Colonic mucosa (tissue), 4 donors: ENCODE measurements at places on chromosomes 16 and 17. TPM values are rescaled to one million over a fixed set of nuclear protein-coding genes. Genes with fewer than 3 reads are reported as not detected.
A peak's percentile ranks its signal among the peaks of the same experiment; 100 is the strongest.

TBC1D28 gene
- total RNA-seq = not detected

SLC6A4 gene
- total RNA-seq = 0.88 TPM

ITGAD gene
- total RNA-seq = not detected

RNF222 gene
- total RNA-seq = not detected

PMP22 gene
- 40.4 TPM for total RNA-seq

GRCh38 chr16:23114131-23114904, 34.9 kb downstream of the USP31 start:
- no peak for DNase-seq
- no peaks in the 10 kb centered on the region for H3K36me3 ChIP-seq
- H3K27ac ChIP-seq = no peak overlapping the region
- H3K4me3 ChIP-seq = no peak overlapping the region
- H3K27me3 ChIP-seq = no peaks in the 10 kb centered on the region

DNA sequence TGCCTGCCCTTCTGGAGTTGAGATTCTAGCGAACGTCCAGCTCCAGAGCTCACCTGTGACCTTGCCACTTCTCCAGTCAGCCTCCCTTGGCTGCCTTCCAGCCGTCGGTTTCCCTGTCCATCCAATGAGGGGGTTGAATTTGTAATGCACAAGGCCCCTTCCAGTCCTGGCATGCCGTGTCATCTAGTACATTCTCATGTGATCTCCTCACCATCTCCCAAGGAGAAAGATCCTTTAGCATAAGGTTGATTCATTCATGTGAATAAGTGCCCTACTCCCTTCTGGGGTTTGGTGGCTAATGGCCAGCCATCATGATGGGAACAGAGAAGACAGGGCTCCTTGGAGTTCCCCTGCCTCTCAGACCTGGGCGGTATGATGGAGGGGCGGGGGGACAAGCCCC, 18.9 kb upstream of the ABCC3 start:
- H3K36me3 ChIP-seq = no peaks in the 10 kb centered on the region
- H3K27ac ChIP-seq = no peak overlapping the region
- no peak for DNase-seq
- H3K4me1 ChIP-seq = no peaks in the 10 kb centered on the region
- H3K27me3 ChIP-seq = no peaks in the 10 kb centered on the region

- no peaks in the 10 kb centered on the region for H3K27me3 ChIP-seq
- H3K4me1 ChIP-seq = no peaks in the 10 kb centered on the region
- DNase-seq = no peak
- no peak overlapping the region for H3K4me3 ChIP-seq
- no peaks in the 10 kb centered on the region for H3K36me3 ChIP-seq
Measured at GRCh38 chr17:59428916-59429485, 97.5 kb downstream of the YPEL2 start.

GRCh38 chr16:4868535-4868934, 21.3 kb downstream of the UBN1 start:
- no peaks in the 10 kb centered on the region for H3K4me1 ChIP-seq
- no peak for DNase-seq
- H3K27ac ChIP-seq = no peak overlapping the region
- H3K36me3 ChIP-seq = peaks cover 8% of the 10 kb centered on the region
- no peaks in the 10 kb centered on the region for H3K27me3 ChIP-seq

DNA sequence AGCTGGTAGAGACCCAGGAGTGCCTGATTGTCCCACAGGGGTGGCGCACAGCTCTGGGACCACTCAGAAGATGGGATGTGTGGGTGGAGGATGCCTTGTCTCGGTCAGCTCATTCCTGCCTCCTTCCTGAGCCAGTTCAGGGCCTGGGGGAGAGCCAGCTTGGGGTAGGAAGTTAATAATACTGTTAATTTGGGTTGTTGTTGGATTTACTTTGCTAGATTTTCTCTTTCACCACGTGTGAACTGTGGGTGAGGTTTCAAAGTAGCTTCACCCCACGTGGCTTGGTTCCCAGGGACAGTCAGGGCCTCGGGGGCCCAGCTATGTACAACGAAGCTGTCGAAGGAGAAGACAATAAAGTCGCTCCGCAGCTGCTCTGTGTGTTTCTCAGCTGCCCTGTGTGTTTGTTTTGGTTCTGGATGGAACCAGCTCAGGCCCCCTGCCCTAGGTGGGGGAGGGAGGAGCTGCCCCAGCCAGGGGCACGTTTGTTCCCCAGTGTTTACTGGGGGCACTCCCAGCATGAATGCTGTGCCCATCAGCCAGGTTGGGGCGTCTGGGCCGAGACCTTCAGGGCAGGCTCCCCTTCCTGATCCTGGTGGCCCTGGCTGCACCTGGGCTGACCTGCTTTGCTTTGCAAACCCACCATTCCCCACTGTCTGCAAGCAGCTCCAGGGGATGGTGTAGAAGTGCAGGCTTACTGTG, 2.3 kb downstream of the NUDT16L1 start:
- no peak overlapping the region for H3K27ac ChIP-seq
- no peak overlapping the region for H3K4me3 ChIP-seq
- peaks cover 10% of the 10 kb centered on the region for H3K36me3 ChIP-seq
- no peak for DNase-seq
- peaks cover 5% of the 10 kb centered on the region for H3K4me1 ChIP-seq

DNA sequence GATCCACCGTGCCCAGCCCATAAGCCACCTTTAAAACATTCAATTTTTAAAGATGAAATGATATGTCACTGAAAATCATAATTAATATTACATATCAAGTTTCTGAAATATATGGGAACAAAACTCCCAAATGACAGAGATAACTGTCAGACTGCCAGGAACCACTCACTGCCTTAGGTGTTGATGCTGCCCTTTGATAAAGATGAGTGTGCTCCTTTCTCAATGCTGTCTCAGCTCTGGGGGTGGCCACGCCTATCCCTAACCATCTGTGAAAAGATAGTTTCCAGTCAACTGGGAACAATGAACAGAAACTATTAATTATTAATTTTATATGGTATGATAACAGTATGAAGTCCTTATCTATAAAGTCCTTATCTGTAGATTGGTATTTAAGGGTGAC, 177.7 kb downstream of the MYO1D start:
- H3K27ac ChIP-seq = no peak overlapping the region
- no peaks in the 10 kb centered on the region for H3K4me1 ChIP-seq
- H3K36me3 ChIP-seq = no peaks in the 10 kb centered on the region
- H3K4me3 ChIP-seq = no peak overlapping the region
- no peaks in the 10 kb centered on the region for H3K27me3 ChIP-seq
- no peak for DNase-seq

DNA sequence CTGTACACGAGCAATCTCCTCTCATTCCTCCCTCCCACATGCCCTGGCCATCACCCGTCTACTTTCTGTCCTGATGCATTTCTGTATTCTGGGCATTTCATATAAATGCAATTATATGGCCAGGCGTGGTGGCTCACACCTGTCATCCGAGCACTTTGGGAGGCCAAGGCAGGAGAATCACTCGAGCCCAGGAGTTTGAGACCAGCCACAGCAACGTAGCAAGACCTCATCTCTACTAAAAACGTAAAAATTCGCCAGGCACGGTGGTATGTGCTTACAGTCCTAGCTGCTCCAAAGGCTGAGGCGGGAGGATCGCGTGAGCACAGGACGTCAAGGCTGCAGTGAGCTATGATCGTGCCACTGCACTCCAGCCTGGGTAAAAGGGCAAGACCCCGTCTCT, 4.8 kb downstream of the MEAK7 start:
- H3K4me1 ChIP-seq = no peaks in the 10 kb centered on the region
- no peaks in the 10 kb centered on the region for H3K27me3 ChIP-seq
- no peak overlapping the region for H3K27ac ChIP-seq
- no peak overlapping the region for H3K4me3 ChIP-seq
- no peak for DNase-seq
- no peaks in the 10 kb centered on the region for H3K36me3 ChIP-seq

GRCh38 chr16:1413684-1414531, 596 bp downstream of the UNKL start:
- no peaks in the 10 kb centered on the region for H3K4me1 ChIP-seq
- H3K36me3 ChIP-seq = no peaks in the 10 kb centered on the region
- peak overlapping the region; percentile 75 for H3K27ac ChIP-seq
- DNase-seq = peak; percentile 73
- H3K27me3 ChIP-seq = no peaks in the 10 kb centered on the region

GRCh38 chr16:77500286-77500598, 65.4 kb upstream of the ADAMTS18 start:
- DNase-seq = no peak
- no peak overlapping the region for H3K4me3 ChIP-seq
- no peaks in the 10 kb centered on the region for H3K4me1 ChIP-seq
- H3K36me3 ChIP-seq = no peaks in the 10 kb centered on the region
- H3K27me3 ChIP-seq = no peaks in the 10 kb centered on the region

DNA sequence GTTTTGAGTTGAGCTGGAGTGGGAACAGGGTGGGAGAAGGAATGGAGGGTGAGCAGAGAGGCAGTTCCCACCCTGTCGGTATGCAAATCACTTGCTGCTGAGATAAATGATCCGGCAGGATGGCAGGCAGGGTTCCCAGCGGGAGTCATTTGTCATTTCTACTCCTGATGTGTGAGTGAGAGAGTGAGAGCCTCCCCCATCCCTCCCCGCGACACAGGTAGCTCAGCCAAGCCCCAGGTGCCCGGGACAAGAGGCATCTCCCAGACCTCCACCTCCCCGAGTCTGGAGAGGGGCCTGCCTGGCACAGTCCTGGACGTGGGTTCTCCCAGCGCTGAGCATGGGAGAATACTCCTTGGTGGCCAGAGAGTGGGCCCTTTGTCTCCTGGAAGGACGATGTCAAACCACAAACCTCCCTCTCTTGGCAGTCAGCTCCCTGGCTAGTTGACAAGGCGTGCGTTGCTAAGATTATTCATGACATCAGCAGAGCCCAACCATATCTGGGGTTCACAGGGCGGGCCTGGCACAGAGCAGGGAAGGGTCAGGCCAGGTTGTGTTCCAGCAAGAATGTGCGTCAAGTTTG, 33.7 kb upstream of the TNRC6C start:
- DNase-seq = no peak
- H3K27me3 ChIP-seq = no peaks in the 10 kb centered on the region
- no peak overlapping the region for H3K27ac ChIP-seq

GRCh38 chr16:79758615-79759346, 158.2 kb upstream of the MAF start:
- H3K4me1 ChIP-seq = no peaks in the 10 kb centered on the region
- H3K36me3 ChIP-seq = no peaks in the 10 kb centered on the region
- DNase-seq = no peak

GRCh38 chr17:76848670-76849069, 19.5 kb upstream of the MGAT5B start:
- DNase-seq = no peak
- H3K4me3 ChIP-seq = no peak overlapping the region
- H3K27me3 ChIP-seq = no peaks in the 10 kb centered on the region
- H3K36me3 ChIP-seq = no peaks in the 10 kb centered on the region

DNA sequence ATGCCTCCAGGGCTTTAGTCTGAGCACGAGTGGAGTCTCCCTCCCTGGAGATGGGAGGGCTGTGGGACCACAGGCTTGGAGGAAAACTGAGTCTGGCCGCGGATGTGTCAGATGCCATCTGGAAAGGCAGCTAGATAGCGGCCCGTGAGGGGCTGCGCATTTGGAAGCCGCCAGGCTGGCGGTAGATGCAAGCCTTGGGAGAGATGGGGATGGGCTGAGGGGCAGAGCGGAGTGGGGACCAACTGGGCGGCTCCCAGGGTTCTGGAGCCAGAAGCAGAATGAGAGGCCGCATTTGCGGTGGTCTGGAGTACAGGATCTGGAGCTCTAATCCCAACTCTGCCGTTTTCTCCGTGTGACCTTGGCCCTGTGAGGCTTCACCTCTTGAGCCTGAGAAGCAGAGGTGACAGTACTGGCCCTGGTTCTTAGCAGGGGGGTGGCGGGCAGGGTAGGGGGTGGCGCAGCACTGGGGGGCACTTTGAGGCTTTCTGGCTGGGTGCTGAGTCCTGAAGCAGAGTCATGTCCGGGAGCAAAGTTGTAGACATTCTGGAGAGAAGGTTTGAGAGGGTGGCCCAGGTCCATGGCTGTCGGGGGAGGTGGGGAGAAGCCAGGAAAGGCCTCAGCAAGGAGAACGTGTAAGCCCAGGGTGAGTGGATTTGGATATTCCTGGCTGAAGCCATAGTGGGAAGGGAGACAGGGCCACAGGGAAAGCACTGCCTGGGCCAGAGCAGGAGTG, 6.7 kb downstream of the INO80E start:
- H3K36me3 ChIP-seq = no peaks in the 10 kb centered on the region
- H3K4me3 ChIP-seq = no peak overlapping the region
- H3K4me1 ChIP-seq = no peaks in the 10 kb centered on the region
- H3K27ac ChIP-seq = no peak overlapping the region
- no peaks in the 10 kb centered on the region for H3K27me3 ChIP-seq
- DNase-seq = no peak

GRCh38 chr17:19937522-19937921, 40.1 kb downstream of the AKAP10 start:
- H3K27me3 ChIP-seq = no peaks in the 10 kb centered on the region
- peaks cover 5% of the 10 kb centered on the region for H3K36me3 ChIP-seq
- H3K4me1 ChIP-seq = no peaks in the 10 kb centered on the region
- DNase-seq = no peak
- H3K27ac ChIP-seq = no peak overlapping the region

- H3K4me1 ChIP-seq = peaks cover 11% of the 10 kb centered on the region
- no peaks in the 10 kb centered on the region for H3K36me3 ChIP-seq
- no peak overlapping the region for H3K4me3 ChIP-seq
- no peak for DNase-seq
- no peak overlapping the region for H3K27ac ChIP-seq
- no peaks in the 10 kb centered on the region for H3K27me3 ChIP-seq
Measured at GRCh38 chr17:66343531-66344078, 41.2 kb downstream of the PRKCA start.

DNA sequence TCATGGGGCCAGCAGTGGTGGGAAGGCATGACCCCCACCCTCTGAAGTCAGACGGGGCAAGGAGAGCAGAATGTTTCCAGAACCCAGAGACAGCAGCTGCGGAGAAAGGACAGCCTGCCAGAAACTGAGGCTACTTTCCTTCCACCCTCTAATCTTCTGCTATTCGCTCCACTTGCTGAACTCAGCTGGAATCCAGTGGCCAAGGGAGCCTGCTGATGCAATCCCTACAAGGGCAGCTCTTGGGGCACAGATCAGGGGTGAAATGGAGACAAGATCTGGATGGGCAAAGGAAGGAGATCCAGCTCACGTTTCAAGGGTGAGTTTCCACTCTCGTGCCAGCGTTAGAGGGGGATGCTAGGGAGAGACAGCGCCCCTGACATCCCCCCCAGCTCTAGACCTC, 479.1 kb downstream of the SLC39A11 start:
- H3K36me3 ChIP-seq = no peaks in the 10 kb centered on the region
- H3K4me3 ChIP-seq = no peak overlapping the region
- DNase-seq = no peak

DNA sequence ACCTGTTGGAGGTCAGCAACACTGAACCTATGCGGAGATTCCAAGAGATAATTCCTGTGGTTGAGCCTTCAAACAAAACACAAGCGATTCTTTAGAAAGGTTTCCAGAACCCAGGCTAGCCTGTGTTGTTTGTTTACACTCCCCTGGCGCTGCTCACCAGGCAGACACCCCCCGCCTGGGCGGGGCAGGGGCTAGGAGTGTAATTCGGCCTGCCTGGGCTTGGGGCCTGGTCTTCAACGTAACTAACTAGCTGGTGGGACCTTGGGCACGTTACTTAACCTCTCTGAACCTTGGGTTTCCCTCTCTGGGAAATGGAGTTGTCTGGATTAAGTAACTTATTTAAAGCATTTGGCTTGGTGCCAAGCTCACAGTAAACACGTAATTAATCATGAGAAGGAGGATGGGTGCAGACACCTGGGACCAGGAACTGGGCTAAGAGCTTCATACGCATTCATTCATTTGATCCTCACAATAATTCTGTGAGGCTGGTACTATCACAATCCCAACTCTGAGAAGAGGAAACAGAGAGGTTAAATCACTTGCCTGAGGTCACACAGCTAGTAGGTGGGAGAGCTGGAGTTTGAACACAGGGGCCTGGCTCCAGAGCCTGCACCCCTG, 7.6 kb upstream of the ARHGAP27 start:
- peaks cover 4% of the 10 kb centered on the region for H3K4me1 ChIP-seq
- no peak overlapping the region for H3K27ac ChIP-seq
- DNase-seq = no peak
- H3K36me3 ChIP-seq = no peaks in the 10 kb centered on the region
